ENCODE measurements at places on chromosomes 3 and 15.

DNA sequence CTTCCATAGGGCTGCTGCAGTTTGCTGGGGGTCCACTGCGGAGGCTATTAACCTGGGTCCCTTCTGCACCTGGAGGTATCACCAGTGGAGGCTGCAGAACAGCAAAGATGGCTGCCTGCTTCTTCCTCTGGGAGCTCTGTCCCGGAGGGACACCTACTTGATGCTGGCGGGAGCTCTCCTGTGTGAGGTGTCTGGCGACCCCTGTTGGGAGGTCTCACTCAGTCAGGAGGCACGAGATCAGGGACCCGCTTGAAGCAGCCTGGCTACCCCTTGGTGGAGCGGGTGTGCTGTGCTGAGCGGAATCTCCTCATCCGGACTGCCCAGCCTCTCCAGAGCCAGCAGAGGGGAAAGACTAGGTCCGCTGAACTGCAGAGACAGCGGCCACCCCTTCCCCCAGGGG lies 56.0 kb upstream of the CTXND1 start:
- DNase-seq, result no peak

DNA sequence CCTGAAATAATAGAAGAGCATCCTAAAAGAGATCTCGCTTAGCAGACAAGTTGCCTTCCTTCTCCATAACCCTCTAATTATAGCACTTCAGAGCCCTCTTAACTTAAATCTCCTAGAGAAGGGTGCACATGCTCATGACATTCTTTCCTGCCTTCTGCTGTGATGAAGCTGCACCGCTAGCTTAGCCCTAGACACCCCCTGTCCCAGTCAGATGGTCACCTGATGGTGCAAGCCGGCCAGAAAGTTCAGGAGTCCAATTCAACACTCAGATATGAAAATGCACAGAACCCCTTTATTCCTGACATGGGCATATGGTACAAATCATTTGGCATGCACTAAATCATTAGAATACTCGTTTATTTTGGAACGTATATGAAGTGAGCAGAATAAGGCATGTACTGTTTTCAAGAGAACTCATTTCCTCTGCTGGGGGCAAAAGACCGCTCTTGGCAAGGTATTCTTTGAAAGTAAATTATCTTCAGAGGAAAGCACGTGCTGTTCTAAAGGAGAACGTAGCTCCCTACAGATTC lies 420.4 kb upstream of the PROK2 start:
- DNase-seq, result no peak

- no peak for DNase-seq
Measured at GRCh38 chr3:190150681-190151080, 30.0 kb upstream of the P3H2 start.

GRCh38 chr15:63385911-63386531 lies 4.4 kb upstream of the CA12 start:
- no peak for DNase-seq

- DNase-seq, result no peak
Measured at GRCh38 chr3:114804099-114804498, 343.0 kb downstream of the ZBTB20 start.

DNA sequence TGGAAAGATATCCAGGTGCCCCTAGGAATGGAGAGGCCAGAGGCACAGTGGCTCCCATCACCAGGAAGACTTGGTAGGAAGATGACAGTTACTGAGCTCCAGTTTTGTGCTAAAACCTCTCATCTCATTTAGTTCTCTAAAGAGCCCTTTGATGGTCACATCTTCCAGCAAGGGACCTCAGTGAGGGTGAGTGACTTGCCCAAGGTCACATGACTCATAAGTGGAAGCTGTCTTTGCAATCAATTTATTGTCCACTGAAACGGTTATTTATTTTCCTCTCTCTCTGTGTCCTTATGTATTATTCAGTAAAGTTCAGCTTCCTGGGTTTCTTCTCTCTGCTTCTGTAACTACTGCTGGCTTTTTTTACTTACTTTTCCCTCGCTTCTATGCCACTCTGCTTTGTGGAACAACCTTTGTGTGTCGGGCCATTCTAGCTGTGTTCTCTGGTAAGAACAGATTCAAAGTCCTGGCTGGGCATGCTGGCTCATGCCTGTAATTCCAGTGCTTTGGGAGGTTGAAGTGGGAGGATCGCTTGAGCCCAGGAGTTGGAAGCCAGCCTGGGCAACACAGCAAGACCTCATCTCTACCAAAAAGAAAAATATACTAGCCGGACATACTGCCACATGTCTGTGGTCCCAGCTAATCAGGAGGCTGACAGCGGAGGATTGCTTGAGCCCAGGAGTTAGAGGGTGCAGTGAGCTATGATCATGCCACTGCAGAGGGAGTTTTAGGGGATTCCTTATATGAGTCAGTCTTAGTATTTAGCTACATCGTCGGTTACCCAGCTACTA lies 55.9 kb downstream of the PDIA5 start:
- DNase-seq, result no peak

- DNase-seq, result no peak
Measured at GRCh38 chr3:136672457-136672856, 79.7 kb downstream of the STAG1 start.

DNA sequence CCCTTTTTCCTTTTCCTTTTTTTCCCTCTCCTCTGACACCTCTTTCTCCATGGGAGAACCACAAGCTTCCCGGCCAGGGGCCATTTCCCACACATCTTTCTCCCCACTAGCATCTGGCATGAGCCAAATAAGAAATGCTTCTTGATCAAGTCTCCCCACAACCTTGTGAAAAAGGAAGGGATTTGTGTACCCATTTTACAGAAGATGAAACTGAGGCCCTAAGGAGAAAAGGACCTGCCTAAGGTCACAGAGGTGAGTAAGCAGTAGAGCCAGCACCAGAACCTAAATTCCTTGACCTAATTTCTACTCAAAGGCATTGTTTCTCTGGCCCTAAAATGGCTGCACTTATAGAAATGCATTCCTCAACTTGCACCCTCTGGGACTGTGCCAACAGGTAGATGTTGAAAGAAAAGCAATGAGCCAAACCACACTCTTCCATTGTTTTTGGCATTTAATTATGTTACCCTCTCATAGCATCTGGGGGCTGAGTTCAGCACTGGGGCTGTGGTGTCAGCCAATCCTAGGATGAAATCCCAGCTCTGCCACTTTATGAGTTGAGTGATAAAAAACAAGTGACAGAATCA lies 81.7 kb upstream of the TLE3 start:
- no peak for DNase-seq

GRCh38 chr3:141242377-141243092 lies 10.9 kb downstream of the PXYLP1 start:
- DNase-seq, result no peak

DNA sequence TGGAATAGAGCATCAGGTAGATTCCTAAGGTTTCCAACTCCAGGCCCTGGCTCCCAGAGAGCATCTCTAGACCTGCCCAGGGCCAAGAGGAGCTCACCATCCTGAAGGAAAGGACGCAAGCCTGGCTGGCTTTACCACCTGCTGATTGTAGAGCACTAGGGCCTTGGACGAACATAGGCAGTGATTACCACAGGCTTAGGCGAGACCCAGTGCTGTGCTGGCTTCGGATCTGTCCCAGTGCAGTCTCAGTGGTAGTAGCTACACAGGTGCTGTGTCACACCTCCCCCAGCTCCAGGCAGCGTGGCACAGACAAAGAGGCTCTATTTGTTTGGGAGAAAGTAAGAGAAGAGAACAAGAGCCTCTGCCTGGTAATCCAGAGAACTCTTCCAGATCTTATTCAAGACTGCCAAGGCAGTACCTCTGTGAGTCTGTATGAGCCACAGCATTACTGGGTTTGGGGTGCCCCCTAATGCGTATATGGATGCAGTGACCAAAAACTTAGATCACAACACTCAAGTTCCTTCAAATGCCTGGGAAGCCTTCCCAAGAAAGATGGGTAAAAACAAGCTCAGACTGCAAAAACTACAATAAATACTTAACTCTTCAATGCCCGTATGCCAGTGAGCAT lies 25.4 kb downstream of the ISG20 start:
- no peak for DNase-seq

GRCh38 chr15:67715170-67715569 lies 110.1 kb upstream of the SKOR1 start:
- peak; percentile 12 for DNase-seq

- DNase-seq, result no peak
Measured at GRCh38 chr3:128736601-128737000, 10.6 kb downstream of the RAB7A start.

GRCh38 chr3:140406655-140407054 lies 271.2 kb upstream of the TRIM42 start:
- no peak for DNase-seq

- no peak for DNase-seq
Measured at GRCh38 chr15:82181371-82181770, 81.2 kb downstream of the EFL1 start.

DNA sequence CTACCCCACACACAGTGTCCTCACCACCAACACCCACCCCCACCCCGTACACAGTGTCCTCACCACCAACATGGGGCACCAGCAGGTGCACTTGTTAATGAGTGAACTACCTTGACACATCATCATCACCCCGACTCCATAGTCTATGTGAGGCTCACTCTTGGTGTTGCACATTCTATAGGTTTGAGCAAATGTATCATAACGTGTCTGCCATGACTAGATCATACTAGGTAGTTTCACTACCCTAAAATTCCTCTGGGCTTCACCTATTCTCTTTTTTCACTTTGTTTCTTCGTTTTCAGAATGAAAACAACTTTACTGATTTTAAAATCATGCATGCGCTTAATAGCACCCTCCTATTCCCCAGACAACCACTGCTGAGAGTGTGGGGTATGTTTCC lies 102.6 kb upstream of the SLC6A6 start:
- no peak for DNase-seq

DNA sequence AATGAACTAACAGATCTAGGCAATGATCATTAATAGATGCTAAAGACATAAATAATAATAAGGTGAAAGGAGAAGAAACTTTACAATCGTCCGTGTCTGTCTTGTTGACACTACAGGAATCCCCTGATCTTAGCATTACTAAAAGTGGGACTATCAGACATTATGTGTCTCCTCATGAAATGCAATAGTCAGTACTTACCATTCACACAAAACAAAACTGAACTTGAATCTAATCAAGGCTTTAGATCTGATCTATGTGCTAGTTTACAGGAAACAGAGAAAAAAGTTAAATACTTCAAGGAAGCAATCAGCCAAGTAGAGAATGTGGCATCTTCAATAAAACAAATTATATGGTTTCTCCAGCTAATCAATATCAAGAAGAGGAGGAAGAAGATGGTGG lies 73.7 kb downstream of the PIK3CB start:
- no peak for DNase-seq

GRCh38 chr15:43998607-43999006 lies 171.8 kb downstream of the WDR76 start:
- no peak for DNase-seq

DNA sequence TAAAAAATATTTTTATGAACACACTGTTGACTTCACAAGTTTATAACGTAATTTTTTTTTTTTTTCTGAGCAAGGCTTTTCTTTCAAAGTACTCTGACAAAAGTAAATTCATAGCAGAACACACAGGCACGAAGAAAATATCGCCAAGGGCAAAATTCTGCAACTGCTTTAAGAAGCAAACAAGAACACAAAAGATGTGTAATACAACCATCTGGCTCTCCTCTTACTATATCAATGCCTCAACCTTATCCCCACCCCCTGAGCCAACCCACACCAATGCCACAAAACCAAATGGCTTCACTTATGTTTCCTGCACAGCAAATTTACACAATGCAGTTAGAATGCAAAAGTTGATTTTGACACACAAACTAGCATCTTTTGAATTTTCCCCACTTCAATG lies 274.2 kb downstream of the FOXP1 start:
- DNase-seq, result no peak

- no peak for DNase-seq
Measured at GRCh38 chr3:34237946-34238345, 439.5 kb downstream of the PDCD6IP start.

GRCh38 chr3:89380016-89380415 lies 272.6 kb downstream of the EPHA3 start:
- no peak for DNase-seq

DNA sequence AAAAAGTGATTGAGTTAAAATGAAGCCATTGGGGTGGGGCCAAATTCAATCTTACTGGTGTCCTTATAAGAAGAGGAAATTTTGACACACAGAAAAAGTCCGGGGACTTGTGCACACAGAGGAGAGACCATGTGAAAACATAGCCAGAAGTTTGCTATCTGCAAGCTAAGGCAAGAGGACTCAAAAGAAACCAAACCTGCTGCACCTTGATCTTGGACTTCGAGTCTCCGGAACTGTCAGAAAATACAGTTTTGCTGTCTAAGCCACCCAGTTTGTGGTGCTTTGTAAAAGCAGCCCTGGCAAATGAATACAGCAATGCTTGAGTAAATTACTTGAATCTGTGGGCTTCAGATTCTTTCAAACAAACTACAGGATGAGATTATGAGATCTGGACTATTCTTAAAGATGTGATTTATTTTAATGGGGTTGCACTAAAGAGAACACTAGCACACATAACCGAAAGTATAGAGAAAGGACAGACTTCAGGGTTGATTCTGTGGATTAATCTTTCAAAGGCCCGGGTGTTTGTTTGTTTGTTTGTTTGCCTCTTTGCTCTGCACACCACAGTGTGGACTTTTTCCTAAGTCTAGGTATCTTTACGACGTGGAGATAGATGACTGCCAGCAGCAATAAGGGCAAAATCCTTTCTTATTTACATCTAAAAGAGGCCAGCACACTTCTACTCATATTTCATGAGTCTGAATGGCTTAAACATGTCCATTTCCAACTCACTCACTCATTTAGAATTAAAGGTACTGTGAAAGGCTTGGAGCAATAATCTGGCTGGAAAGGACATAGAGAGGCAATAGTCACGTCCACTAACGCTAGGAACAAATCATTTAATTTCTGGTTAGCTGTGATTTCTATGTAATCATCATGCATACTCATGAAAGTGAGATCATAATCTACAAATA lies 53.9 kb upstream of the SSR3 start:
- no peak for DNase-seq

- peak; percentile 78 for DNase-seq
Measured at GRCh38 chr15:43511012-43511885, 6.2 kb upstream of the MAP1A start.

- no peak for DNase-seq
Measured at GRCh38 chr3:127399154-127399553, 111.3 kb upstream of the PRR20G start.

DNA sequence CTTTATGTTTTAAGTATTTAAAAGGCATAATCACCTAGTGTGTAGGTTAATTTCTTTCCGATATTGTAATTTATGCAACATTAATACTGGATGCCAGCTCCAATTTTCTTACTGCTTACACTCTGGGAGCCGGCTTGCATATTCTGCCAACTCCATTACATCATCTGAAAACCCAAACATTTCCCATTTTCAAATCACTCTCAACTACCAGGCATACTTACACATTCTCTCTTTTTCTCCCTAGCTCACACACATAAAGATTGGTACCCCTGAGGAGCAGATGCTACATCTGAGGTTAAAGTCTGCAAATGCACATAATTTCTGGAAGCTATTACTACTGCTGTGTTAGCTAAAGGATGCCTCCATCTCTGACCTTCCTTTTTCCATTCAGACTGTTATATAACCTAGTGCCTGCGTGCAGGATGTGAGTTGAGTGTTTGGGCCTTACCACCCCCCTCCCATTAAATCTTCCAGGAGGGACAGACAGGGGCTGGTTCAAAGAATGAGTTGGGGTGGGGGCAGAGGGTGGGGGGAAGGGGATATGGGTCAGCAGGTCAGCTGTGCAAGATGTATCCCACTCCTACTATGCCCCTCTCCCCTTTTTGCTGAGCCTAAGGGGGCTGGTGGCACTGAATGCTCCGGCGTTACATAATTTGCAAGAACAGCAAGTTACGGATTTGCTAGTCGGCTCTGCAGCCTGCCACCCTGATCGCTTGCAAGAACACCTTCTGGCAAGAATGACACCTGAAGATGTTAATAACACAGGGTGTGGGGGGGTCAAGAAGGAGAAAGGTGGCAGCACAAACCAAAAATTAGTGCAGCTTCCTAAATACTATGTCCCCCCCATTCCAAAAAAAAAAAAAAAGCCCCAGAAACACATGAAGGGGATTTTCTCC lies 2.5 kb downstream of the RORA start:
- no peak for DNase-seq

Data from NCI-H2227 treated with DMSO at 0.1 percent for 48 hours (cell line).